ENCODE measurements at places on chromosomes 5 and 9.
A peak's percentile ranks its signal among the peaks of the same experiment; 100 is the strongest.

- H3K27me3 ChIP-seq: no peaks in the 10 kb centered on the region
- H3K36me3 ChIP-seq: no peaks in the 10 kb centered on the region
- no peaks in the 10 kb centered on the region for H3K4me1 ChIP-seq
- no peak overlapping the region for H3K4me3 ChIP-seq
- H3K27ac ChIP-seq: no peak overlapping the region
Measured at GRCh38 chr9:99931155-99931840, 24.8 kb downstream of the STX17 start.

DNA sequence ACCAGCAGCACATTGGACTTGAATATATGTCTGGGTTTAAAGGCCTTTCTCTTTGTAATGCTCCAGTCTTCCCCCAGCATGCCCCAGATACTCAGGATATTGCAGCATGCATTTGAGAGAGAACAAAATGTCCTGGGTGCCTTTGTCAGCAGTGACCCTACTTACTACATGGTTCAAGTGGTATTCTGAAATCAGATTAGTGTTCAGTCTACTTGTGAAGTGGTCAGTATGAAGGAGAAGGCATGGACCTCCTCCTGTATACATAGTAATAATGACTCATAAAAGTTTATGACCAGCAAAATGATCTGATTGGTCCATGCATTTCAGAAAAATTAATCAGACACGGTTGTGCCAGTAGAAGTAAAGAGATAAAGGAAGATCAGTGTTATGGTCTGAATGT, 25.4 kb downstream of the GPR21 start:
- no peak overlapping the region for H3K4me3 ChIP-seq
- H3K4me1 ChIP-seq: peaks cover 52% of the 10 kb centered on the region
- DNase-seq: peak; percentile 25
- no peaks in the 10 kb centered on the region for H3K27me3 ChIP-seq

GRCh38 chr9:126347911-126348760, 21.5 kb downstream of the MVB12B start:
- H3K4me3 ChIP-seq: no peak overlapping the region
- H3K27me3 ChIP-seq: no peaks in the 10 kb centered on the region
- no peak for DNase-seq
- peaks cover 12% of the 10 kb centered on the region for H3K36me3 ChIP-seq
- H3K4me1 ChIP-seq: peaks cover 32% of the 10 kb centered on the region
- no peak overlapping the region for H3K27ac ChIP-seq

GRCh38 chr9:114685951-114686350, 4.0 kb upstream of the TEX48 start:
- no peaks in the 10 kb centered on the region for H3K36me3 ChIP-seq
- peaks cover 17% of the 10 kb centered on the region for H3K4me1 ChIP-seq
- H3K27ac ChIP-seq: no peak overlapping the region
- no peak overlapping the region for H3K4me3 ChIP-seq

DNA sequence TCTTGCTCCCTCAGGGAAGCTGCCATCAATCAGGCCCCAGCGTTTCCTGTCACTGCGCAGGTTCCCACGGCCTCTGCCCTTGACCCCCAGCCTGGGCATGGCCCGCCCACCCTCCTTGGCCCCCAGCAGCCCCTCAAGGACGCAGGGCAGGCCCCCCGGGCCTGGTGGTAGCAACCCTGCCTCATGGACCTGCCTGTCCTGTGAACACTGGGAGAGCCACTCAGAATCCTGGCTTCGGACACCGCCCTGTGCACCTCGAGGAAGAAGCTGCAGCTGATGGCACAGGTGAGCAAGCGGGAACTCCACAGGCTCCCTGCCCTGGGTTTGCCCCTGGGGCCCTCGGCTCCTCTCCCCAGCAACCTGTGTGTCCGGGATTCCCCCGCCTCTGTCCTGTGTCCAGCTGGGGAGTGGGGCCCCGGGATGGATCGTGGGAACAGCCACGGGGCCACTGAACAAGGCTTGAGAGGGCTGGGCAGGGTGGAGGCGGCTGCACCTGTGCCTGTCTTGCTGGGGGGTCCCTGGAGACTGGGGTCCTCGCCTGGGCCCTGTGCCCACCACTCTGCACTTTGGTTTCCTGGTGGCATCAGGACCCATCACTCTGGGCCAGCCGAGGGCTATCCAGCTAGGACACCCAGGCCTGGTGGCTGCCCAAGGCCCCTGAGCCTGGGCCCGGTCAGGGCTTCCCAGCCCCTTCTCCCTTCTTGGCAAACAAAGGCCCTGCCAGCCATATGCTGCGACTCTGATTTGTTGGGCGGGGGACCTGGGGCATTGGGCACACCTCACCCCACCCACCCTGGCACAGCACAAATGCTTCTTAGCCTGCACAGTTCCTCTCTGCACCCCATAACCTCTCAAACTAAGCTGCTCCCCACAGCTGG, 33.5 kb upstream of the EGFL7 start:
- peaks cover 29% of the 10 kb centered on the region for H3K4me1 ChIP-seq
- 0 out of 2 replicates have a peak, but pooled peaks cover 4% of the 10 kb centered on the region for H3K27me3 ChIP-seq
- DNase-seq: no peak
- no peaks in the 10 kb centered on the region for H3K36me3 ChIP-seq

All from SJSA1 (cell line).